ENCODE measurements at places on chromosomes 12 and 14.

DNA sequence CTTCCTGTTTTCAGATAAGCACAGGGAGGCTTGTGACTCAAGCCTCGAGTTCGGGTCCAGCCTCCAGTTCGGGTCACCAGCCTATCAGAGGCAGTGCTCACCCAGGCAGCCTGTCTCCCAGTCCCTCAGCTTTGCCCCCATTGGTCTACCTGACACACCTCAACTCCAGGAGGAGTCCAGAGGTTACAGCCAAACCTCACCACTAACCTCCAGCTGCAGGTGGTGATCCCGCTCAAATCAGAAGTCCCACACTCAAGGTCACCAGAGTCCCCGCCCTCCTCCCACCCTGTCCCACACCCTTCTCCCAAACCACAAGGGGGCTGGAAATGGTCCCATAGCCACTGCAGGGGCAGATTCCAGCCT lies 42.1 kb downstream of the KDM2B start:
- peak; percentile 60 for DNase-seq

- no peak for DNase-seq
Observed at GRCh38 chr14:28340816-28341215, 425.8 kb upstream of the FOXG1 start.

- DNase-seq = no peak
Observed at GRCh38 chr12:76033081-76034011, 1.8 kb upstream of the PHLDA1 start.

GRCh38 chr14:103694572-103695026 lies 20.7 kb downstream of the XRCC3 start:
- DNase-seq = no peak

GRCh38 chr12:125160281-125160955 lies 95.2 kb downstream of the AACS start:
- no peak for DNase-seq

DNA sequence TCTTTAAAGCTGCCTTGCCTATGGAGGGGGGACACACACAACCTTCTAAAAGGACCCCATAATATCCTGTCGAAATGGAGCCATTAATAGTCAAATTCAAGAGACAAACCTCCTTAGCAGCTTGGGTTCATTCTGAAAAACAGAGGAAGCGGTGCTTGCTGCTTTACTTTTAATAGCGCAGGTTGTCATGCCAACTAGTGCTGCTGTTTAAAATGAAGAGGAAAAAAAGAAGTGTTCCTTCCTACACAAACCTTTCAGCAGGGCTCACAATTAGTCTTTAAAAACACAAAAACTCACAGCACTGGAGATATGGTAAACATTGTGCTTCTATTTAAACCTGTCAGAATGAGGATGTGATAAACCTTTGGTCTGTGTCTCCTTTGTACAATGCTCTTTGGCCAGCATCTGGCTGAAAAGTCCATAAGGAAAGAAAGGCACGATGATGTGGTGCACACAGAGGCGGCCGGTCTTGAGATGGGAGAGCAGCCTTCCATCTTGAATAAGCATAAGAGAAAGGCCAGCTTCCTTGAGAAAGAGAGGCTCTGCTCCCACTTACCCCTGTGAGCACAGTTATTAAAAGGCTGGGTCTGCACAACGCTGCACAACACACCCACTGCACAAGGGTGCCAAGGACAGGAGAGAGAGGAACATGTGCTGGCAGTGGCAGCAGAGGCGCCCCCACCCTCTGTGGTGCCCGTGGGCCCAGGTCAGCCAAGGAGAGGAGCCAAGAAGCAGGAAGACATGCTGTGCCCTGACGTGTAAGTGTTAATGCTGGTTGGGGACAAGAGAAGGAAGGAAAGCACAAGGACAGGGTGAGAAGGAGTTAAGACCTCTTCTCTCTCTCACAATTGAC lies 144.6 kb downstream of the TTC7B start:
- DNase-seq = no peak

GRCh38 chr14:55124774-55125386 lies 4.2 kb upstream of the LGALS3 start:
- DNase-seq = no peak

DNA sequence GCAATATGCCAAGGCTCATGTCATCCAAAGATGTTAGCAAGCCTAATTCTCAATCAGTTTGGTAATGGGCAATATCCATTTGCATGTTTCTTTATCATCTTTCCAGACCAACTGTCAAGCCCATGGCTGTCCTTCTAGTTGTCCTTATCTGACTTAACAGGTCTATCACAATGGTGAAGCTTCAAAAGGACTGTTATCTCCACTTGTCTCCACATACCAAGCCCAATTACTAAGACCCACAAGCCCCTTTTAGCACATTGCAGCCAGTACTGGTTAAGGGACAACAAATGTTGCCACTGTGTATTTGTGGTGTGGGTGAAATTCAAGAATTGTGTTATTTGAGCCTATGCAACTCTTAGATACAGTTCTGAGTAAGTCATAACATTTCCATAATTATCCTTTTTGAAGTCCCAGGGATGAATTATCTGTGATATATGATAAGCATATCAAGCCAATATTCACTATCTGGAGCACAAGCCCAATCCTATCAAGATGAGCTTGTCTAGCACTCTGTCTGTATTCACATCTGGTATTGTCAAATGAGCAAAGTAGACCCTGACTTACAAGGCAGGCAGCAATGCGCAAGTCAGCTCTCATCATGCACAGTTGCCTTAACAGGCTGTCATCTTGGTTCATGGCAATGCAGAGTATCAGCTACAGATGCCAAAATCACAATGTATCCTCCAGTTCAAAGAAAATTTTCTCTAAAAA lies 19.3 kb upstream of the ST8SIA1 start:
- DNase-seq = no peak

DNA sequence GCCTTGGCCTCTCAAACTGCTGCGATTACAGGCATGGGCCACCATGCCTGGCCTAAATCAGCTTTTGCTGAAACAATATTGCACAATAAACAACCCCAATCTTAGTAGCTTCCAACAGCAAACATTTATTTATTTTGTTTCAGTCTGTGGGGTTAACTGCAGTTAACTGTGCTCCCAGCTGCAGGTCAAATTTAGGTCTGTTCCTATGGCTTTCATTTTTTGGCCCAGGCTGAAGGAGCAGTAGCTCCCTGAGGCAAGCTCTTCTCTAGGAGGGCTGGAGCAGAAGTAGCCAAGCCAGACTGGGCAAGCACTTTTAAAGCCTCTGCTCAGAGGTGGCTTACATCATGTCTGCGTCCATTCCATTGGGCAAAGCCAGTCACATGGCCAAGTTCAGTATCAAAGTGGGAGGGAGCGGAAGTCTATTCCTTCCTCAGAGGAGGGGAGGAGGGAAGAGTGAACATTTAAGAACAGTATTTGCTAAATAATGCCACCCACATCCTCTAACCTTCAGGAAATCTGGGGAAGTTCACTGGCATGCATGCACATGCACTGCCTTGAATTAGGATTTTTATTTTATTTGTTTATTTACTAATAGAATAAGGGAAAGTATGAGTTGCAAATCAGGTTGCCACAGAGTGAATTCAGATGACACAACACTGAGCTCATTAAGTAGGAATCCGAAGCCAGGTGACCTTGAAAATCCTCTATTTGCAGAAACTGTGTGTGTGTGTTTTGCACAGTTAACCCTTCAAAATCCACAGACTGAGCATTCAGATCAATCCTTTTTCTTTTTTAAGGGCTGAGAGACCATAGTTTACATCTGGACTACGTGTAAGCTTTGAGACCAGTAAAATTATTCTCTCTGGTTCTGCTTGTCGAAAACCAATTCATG lies 122.0 kb upstream of the SEL1L start:
- DNase-seq = no peak

- no peak for DNase-seq
Observed at GRCh38 chr14:99038431-99038820, 233.6 kb downstream of the BCL11B start.

DNA sequence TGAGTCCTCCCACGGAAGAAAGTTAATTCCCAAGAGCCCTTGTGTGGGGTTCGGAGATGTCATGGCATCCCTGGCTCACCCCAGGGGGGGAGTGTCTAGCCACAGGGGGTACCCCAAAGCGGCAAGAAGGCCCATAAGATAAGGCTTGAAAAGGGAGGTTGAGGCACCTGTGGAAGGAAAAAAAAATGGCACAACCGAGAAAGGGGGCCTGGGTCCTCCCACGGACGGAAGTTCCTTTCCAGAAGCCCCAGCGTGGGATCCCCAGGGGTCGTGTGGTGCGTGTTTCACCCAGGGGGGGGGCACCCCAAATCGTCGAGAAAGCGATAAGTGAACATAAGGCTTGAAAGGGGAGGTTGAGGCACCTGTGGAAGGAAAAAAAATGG lies 266.7 kb downstream of the ALG10 start:
- no peak for DNase-seq

GRCh38 chr14:35212471-35213142 lies 79.6 kb upstream of the PSMA6 start:
- DNase-seq = no peak

DNA sequence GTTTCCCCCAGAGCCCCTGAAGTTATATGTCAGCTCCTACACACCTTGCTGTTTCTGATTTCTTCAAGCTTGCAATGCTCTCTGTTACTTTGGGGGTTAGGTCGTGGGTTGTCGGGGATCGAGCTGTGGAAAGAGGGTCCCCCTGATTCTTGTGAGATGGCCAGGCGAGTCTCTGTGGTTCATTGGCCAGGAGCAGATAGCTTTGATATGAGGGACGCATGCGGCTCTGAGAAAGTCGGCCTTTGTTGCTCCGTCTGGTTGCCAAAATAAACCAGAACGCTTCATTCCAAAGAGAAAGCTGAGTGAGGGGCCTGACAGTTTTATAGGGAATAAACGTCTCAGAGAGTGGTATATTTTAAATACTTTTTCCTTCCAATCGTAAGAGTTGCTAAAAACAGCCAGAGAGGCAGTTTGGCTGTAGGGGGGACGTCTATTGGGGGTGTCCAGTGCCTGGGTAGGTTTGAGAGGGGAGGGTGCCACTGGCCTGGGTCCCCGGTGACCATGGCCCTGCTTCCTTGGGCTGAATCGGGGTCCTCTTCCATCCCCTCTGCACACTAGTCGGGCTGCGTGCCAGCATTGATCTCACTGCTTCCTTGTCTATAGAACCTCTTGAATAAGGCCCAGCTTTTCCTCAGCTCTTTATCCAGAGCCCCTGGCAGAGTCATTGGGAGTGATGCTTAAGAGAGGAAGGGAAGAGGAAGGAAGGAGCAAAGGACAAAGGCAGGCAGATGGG lies 18.9 kb downstream of the CCND2 start:
- DNase-seq = no peak

GRCh38 chr12:42504049-42504448 lies 85.5 kb downstream of the PRICKLE1 start:
- DNase-seq = no peak

GRCh38 chr14:64114166-64114565 lies 180.0 kb downstream of the ESR2 start:
- DNase-seq = no peak

DNA sequence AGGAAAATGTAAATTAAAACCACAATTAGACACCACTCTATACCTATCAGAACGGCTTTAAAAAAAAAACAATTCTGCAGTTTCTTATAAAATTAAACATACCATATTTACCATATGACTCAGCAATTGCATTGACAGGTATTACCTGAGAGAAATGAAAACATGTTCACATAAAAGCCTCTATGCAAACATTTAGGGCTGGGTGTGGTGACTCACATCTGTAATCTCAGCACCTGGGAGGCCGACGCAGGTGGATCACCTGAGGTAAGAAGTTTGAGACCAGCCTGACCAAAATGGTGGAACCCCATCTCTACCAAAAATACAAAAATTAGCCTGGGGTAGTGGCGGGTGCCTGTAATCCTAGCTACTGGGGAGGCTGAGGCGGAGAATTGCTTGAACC lies 41.1 kb downstream of the SPTB start:
- no peak for DNase-seq

- DNase-seq = no peak
Observed at GRCh38 chr14:72213424-72213823, 281.2 kb downstream of the RGS6 start.

GRCh38 chr12:7023114-7023513 lies 4.8 kb upstream of the LPCAT3 start:
- no peak for DNase-seq

DNA sequence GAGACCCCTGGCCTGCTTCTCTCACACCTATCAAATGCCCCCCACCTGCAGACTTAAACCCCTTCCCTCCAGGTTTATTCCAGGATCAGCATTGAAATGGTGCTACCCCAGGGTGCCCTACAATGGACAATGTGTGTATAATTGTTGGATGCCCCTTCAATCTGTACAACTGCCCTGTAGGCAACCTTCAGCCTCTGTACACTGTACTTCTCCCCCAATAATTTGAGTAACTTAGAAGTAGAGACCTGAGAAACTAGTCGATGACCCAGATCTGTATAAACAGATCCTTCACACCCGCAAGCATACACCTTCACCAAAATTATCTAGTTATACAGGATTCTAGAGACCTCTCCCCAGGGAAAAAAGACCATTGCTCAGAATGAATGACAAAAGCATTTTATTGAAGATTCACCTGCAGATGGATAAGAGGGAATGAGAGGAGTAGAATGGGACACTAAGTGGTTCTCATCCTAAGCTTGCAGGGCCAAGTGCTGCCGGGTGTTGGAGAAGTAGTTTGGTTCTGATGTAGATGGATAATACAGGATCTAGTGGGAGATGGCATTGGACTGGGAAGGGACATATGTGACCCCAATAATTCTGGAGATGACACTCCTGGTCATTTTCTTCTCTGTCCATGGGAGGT lies 7.6 kb downstream of the KRT4 start:
- DNase-seq = no peak

DNA sequence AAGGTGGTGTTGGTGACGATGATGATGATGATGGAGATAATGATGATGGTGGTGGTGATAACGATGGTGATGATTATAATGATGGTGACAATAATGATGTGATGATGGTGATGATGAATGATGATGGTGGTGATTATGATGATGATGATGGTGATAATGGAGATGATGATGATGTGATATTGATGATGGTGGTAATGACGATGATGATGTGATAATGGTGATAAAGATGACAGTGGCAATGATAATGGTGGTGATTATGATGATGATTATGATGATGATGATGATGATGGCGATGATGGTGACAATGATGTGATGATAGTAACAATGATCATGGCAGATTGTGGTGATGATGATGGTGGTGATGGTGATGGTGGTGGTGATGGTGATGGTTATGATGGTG lies 518.0 kb downstream of the GLT1D1 start:
- DNase-seq = no peak

GRCh38 chr12:7638760-7639555 lies 26.8 kb downstream of the APOBEC1 start:
- no peak for DNase-seq

GRCh38 chr14:90275820-90276219 lies 19.5 kb downstream of the PSMC1 start:
- no peak for DNase-seq

DNA sequence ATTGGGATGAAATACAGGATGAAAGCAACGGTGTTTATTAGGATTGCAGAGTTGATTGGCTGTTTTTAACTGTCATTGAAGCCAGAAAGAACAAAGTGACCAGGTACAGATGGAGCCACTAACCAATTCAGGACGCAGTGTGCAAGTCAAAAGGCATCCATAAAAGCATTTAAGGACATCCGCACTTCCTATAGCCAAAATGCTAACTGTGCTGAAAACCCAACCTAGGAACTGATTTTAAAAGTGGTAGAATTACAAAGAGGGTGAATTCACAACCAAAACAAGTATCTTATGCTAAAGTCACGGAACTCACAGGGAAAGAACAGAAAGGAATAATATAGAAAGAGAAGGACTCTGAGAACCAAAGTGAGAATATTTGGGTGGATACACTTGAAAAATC lies 63.1 kb upstream of the FOXG1 start:
- DNase-seq = no peak

GRCh38 chr12:97575403-97576193 lies 113.0 kb downstream of the RMST start:
- no peak for DNase-seq

GRCh38 chr12:128057586-128057985 lies 209.4 kb upstream of the TMEM132C start:
- no peak for DNase-seq
